ENCODE measurements at places on chromosomes 6 and 20.

GRCh38 chr6:84871925-84872324, 107.5 kb upstream of the TBX18 start:
- no peak for DNase-seq
- no peaks in the 10 kb centered on the region for H3K27me3 ChIP-seq
- no peaks in the 10 kb centered on the region for H3K36me3 ChIP-seq

DNA sequence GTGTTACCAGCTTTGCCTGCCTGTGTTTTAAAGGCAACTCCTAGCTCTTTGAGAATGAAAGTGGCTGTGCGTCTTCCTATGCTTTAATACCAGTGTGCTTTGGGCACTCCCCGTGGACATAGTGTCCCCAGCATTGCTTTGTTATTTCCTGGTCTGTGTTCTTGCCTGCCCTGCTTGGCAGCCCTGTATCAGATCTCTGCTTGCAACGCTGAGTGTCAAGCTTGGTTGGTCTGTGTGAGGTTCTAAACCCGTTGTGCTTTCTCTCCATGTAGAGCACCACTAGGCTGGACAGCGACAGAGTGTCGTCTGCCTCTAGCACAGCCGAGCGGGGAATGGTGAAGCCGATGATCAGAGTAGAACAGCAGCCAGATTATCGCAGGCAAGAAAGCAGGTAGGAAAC, 80.2 kb downstream of the AFDN start:
- no peaks in the 10 kb centered on the region for H3K27me3 ChIP-seq
- peak overlapping the region; percentile 3 for H3K27ac ChIP-seq
- DNase-seq: no peak
- no peaks in the 10 kb centered on the region for H3K4me1 ChIP-seq
- peaks cover 6% of the 10 kb centered on the region for H3K36me3 ChIP-seq

- no peaks in the 10 kb centered on the region for H3K36me3 ChIP-seq
- H3K4me3 ChIP-seq: no peak overlapping the region
- H3K27ac ChIP-seq: no peak overlapping the region
Observed at GRCh38 chr6:155183095-155183494, 80.7 kb upstream of the CLDN20 start.

GRCh38 chr20:13046409-13046808, 37.6 kb downstream of the SPTLC3 start:
- no peak overlapping the region for H3K4me3 ChIP-seq
- no peak overlapping the region for H3K27ac ChIP-seq
- peaks cover 9% of the 10 kb centered on the region for H3K36me3 ChIP-seq
- no peaks in the 10 kb centered on the region for H3K27me3 ChIP-seq

DNA sequence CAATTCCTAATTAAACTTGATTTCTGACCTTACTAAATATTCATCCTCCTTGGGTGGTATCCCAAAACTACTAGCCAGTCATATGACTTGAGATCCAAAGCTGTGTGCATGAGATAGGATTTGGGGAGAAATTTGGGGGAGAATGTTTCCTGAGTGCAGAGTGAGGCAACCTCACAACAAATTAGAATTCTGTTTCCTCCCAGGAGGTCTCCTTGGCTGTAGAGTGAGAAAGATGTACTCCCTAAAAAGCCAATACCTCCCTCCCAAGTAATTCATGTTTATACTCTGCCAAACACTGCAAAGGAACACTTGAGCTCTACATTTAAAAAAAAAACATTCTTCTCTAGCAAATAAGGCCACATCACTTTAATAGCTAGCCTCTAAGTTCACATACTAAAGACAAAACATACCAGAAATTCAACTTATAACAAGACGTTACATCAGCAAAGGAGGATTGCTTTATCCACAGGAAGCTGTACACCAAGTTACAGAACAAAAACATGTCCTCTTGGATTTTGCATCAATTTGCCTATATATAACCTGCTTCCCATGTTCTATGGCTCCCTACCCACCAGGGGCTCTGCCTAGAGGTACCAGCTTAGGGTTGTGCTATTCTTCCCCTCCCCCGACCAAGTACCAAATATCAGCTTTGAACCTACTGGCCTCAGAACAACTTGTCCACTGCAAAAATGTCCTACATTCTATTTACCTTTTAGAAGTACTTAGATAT, 15.4 kb upstream of the TMEM30A start:
- peak overlapping the region; percentile 35 for H3K27ac ChIP-seq
- H3K27me3 ChIP-seq: no peaks in the 10 kb centered on the region
- peaks cover 17% of the 10 kb centered on the region for H3K4me1 ChIP-seq

All from esophagus squamous epithelium (tissue), 5 donors.